ENCODE measurements at places on chromosomes 13 and 19. TPM values are rescaled to one million over a fixed set of nuclear protein-coding genes. Genes with fewer than 3 reads are reported as not detected.

The LILRB1 gene
- total RNA-seq, result 10.0 TPM

The ZNF223 gene
- total RNA-seq, result 6.6 TPM

The ZNF583 gene
- 20.9 TPM for total RNA-seq

The VSTM2B gene
- total RNA-seq, result not detected

The KLHL26 gene
- 11.2 TPM for total RNA-seq

The PCDH9 gene
- 12.3 TPM for total RNA-seq

The CEBPA gene
- total RNA-seq, result 4.7 TPM

The ZNF584 gene
- 31.5 TPM for total RNA-seq

The RELB gene
- total RNA-seq, result 38.6 TPM

The ZNF836 gene
- total RNA-seq, result 8.4 TPM

DNA sequence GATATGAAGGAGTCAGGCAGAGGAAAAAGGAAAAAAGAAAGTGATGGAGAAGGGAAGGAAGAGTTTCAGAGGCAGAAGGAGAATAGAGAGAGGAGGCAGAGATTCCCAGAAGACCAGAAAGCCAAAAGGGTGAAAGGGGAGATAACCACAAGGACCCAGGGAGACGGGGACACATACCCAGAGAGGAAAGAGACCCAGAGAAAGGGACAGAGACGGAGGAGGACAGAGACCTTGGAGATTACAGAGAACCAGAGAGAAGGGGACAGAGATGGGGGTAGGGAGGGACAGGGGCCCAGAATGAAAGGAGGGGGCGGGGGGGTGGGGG lies 1.4 kb downstream of the PTH2 start:
- no peak for DNase-seq

- no peak for DNase-seq
Measured at GRCh38 chr19:6014551-6015135, 36.7 kb upstream of the RANBP3 start.

GRCh38 chr19:47305309-47305751 lies 4.3 kb upstream of the C5AR1 start:
- peak; percentile 40 for DNase-seq

GRCh38 chr13:47661076-47661475 lies 340.0 kb downstream of the SUCLA2 start:
- no peak for DNase-seq

GRCh38 chr13:29991343-29991742 lies 140.9 kb upstream of the UBL3 start:
- DNase-seq, result no peak

GRCh38 chr13:75715601-75716523 lies 79.7 kb downstream of the LMO7 start:
- DNase-seq, result no peak

GRCh38 chr13:64753233-64754000 lies 2476.7 kb downstream of the PCDH9 start:
- no peak for DNase-seq

GRCh38 chr13:34277936-34278335 lies 460.0 kb downstream of the RFC3 start:
- DNase-seq, result no peak

DNA sequence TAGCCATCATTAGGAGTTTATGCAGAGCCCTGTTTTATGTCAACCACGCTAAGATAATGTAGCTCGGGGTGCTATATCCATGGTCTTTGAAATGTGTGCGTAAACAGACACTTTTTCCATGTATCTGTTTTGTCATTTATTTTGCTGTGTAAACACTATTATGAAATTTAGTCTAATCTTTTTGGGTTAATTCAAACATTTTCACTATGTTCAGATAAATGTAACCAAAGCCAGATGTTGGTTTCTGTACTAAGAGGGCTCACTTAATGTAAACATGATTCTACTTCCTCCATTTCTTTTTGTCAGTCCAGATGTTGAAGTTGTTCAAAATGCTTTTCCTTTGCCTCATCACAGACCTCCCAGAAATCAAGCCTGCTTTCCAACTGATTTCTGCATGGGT lies 499.5 kb upstream of the GPC6 start:
- DNase-seq, result no peak

DNA sequence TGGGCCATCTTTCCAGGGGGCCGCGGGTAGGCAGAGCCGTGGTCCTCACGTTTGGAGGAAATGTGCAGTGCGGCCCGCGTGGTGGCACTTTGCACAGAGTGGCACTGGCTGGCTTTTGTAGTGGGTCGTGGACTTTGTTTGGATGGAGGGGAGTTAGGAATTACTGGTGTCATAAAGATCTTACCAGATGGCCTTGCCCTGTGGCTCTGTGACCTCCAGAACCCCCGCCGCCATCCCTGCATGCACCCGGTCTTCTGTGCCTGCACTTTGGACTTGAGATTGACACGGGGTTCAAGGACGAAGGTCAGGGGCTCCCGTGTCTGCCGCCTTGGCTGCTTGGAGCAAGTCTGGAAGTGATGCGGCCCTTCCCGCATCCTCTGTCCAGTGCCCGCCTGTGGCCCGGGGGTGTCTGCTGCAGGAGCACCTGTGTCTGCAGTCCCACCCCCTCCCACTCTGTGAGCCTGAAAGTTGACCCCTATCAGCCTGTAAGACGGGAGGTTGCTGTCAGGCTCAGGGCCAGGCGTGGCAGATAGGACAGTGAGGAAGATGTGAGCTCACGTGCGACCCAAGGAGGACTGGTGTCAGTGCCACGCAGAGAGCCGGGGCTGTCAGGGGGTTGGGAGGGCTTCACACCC lies 2.2 kb downstream of the GNA11 start:
- no peak for DNase-seq

DNA sequence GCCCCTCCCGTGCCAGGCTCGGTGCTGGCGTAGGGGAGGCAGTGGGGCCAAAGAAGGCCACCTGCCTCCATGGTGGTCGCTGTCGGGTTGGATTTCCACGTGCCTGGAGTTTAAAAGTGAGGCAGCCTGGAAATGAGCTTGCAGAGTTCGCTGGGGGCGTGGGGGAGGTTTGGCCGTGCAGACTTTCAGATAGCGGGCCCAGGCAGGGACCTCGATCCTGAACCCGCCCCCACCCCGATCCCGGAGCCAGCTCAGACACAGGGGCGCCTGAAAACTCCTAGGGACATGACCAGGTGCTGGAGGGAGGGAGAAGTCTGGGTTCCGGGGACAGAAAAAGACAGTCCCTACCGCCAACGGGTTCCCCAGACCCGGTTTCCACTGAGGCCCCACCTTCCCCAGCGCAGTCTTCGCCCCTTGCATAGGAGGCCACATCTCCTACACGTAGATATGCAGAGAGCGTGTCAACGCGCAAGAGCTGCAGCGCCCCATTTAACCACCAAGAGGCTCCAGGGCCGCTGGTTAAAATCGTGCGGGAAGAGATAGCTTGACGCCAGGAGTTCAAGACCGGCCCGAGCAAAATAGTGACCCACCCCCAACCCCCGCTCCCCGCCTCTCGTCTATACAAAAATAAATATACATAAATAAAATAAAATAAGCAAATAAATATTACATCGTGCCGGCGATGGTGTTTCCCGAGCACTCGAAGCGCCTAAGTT lies 8.5 kb downstream of the CCDC8 start:
- DNase-seq, result no peak

GRCh38 chr13:89746554-89746953 lies 1600.9 kb upstream of the MIR17HG start:
- DNase-seq, result no peak

GRCh38 chr19:49906879-49907564 lies 10.3 kb upstream of the IL4I1 start:
- no peak for DNase-seq

- no peak for DNase-seq
Measured at GRCh38 chr19:34808566-34808965, 35.6 kb upstream of the ZNF599 start.

- no peak for DNase-seq
Measured at GRCh38 chr13:38452656-38453055, 103.0 kb downstream of the UFM1 start.

DNA sequence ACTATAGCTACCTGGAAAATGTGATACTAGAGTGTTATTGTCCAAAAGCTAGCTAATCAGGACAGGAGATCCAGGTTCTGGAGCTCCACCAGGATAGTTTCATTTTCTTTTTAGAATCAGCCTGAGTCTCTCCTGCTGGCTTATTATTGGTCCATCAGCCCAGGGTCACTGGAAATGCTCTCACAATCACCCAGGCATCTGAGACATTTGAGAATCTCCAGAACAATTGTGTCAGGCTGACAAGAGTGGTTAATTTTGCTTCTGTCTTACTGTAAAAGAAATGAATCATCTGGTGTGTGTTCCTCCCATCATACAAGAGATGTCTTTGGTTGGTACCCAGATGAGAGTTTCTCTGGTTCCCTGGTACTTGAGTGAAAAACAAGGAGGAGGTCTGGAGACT lies 43.6 kb upstream of the ZNF681 start:
- no peak for DNase-seq

DNA sequence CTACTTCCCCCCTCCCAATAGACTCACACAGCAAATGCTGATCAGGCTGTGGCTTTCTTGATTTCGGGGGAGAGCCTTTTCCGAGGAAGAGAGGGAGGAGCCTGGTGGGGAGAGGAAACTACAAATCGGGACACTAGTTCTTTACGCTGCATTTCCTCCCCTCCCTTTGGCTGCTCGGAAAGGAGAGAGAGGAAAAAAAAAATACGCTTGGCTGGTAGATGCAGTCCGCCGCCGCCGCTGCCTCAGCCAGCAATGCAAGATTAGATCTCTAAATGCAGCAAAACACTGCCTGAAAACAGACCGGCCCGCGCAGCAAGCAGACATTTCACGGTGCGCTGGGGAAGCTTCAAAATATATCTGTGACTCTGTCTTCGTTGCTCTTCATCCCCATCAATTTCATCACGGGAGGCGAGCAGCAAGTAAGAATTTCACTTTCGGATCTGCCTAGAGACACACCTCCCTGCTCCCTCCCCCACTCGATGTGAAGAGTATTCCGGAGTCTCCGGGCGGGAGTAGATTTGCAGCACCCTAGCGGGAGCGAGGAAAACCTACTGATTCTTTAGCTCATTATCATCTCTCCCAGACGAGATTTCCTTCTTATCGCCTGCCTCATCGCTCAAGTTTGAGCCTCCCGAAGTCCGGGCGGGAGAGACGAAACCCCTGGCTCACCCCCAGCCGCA lies at the start of gene PCDH17:
Gene PCDH17 (plus strand): TSS at position 149 of the 680 bp plus-strand sequence. CDS start 803 bp downstream, outside the sequence.
- DNase-seq, result no peak

GRCh38 chr19:48186015-48186414 lies 15.5 kb downstream of the ZSWIM9 start:
- DNase-seq, result no peak

- DNase-seq, result no peak
Measured at GRCh38 chr19:19319732-19320360, 463 bp downstream of the SUGP1 start.

- DNase-seq, result no peak
Measured at GRCh38 chr13:44810061-44810840, 179.0 kb downstream of the NUFIP1 start.

DNA sequence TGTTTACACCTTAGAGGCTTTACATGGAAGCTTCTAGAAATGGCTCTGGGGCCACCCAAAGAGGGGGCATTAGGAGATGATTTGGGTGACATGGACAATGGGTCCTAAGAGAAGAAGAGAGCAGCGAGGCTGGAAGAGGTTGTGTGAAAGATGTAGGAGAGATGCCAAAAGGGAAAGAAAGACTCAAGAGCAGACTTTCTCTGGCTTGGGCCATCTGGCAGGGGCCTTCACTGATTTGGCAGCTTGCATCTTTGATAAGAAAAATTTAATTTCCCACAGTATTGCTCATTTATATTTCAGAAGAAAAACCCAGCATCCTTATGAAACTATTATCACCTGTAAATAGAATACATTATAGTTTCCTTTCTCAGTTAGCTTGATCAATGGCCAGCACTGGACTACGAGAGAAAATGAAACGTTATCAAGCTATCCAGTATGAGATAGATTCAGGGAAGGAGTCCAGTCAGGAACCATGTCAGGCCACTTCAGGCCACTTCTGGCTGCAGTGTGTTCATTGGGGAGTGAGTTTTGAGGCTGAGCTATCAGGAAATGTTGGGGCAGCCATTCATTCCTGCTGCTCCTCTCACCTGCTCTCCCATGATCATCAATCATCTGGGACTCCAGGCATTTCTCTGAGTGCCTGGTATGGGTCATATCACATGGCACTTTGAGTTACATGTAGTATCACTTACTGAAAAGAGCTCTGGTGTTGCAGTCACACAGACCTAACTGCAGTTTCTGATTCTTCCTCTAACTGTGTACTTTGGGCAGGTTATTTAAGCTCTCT lies 10.3 kb downstream of the SCEL start:
- no peak for DNase-seq

- DNase-seq, result no peak
Measured at GRCh38 chr13:99979453-99980200, 2.0 kb upstream of the ZIC2 start.

DNA sequence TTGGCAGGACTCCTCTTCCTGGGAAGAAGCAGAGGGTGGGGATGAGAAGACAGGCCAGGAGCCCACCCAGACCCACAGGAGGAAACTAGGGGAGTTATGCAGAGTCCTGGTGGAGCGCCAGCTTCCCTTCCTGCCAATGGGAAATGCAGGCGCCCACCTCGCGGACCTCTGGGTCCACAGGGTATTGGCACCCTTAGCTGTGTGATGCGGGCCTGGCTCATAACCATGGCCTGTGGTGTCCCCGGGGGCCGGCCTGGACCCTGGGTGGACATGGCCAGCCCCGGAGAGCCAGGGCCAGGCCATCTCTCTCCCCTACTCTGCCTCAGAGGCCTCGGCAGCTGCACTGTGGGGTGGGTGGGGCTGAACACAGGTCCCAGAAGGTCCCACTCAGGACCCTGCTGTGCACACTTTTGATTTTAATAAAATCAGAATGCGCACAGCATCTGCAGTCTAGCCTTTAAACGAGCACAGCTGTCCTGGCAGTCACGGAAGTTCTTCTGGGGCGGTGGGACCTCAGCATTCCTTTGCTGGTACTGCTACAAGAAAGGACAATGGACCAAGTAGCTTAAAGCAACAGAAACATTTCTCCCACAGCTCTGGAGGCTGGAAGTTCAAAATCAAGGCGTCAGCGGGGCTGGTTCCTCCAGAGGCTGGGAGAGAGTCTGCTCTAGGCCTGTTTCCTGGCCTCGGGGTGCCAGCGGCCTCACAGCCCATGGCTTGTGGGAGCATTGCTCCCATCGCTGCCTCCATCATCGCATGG lies 1.8 kb downstream of the F10 start:
- DNase-seq, result no peak

DNA sequence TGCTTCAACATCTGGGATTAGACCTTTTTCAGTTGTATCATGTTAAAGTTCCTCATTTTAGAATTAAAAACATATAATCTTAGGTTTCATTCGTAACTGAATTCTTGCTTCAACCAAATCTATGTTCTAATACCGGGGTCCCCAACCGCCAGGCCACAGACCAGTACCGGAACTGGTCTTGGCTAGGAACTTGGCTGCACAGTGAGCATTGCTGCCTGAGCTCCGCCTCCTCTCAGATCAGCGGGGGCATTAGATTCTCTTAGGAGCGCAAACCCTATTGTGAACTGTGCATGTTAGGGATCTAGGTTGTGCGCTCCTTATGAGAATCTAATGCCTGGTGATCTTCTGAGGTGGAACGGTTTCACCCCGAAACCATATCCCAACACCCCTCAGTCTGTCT lies 19.2 kb downstream of the ITM2B start:
- DNase-seq, result no peak

Measured in thoracic aorta (tissue), 2 donors.